ENCODE measurements at places on chromosomes 2 and 18. TPM values are rescaled to one million over a fixed set of nuclear protein-coding genes. Genes with fewer than 3 reads are reported as not detected.
A peak's percentile ranks its signal among the peaks of the same experiment; 100 is the strongest.

- DNase-seq = peak; percentile 94
Observed at GRCh38 chr2:70301344-70302194, at the start of gene FAM136A. Gene FAM136A, minus strand, starts transcription at chr2:70302067. Its CDS starts 56 bp downstream, at chr2:70302011.

DNA sequence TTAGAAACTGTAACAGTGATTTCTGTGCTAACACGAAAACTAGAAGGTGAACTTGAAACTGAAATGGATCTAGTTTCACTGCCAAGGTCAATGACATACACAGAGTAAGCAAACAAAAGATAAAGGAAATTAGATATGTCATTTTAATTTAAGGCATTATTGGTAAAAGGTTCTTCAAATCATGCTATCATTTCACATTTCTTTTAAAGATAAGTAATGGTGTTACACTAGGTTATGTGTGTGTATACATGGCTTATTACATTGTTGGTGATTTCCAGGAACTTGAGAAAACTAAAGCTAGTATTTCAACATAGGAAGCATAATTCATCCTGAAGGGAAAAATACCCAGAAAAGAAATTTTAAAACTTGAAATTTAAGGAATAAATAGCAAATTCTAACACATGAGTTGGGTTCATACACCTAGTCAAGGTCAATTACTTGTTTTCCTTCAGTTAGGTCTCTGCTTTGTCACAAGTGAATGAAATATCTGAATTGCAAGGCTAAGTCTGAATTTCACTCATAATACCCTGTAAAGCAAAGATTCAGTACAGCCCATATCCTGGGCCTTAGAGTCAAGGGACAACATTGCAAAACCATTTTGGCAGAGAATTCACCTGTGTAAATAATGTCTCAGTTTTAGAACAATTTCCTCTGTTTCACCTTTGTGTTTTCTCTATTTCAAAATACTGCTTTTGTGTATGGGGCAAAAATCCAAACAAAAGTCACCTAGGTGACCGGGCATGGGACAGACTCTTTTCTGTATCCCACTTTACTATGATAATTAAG is 141.6 kb downstream of the SRBD1 start:
- DNase-seq = peak; percentile 38

DNA sequence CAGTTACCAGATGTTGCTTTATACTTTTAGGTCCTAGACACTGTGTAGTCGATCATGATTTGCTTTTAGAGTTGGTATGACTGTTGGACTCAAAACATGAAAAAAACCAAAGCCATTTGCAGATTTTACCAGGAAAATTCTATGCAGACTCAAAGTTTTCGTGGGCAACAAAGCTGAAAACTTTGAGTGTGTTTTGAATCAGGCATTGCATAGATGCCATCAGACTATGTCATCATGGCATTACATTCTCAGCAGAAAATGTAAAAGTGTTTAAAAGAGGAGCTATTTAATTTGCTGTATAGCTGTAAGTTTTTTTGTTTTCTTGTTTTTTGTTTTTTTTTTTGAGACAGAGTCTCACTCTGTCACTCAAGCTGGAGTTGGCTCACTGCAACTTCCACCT is 43.5 kb upstream of the ELAC1 start:
- DNase-seq = no peak

DNA sequence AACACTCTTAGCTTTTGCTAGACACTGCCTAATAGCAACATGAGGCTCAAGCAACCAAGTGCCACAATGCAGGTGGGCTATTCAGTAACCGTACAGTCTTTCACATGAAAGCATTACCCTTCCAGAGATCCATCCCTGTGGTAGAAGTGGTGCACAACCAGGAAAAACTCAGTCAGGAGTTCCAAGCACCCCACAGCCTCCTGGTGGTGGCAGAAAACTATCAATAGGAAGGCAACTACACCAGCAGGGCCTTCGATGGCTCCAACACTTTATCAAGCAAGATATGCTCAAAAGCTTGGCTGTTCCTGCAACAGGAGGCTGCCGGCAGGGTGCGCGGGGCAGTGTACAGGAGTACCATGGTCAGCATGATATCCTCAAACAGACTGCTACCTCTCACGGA is 176.1 kb upstream of the DLGAP1 start:
- no peak for DNase-seq

IL1RL1 gene
- not detected for total RNA-seq

DNA sequence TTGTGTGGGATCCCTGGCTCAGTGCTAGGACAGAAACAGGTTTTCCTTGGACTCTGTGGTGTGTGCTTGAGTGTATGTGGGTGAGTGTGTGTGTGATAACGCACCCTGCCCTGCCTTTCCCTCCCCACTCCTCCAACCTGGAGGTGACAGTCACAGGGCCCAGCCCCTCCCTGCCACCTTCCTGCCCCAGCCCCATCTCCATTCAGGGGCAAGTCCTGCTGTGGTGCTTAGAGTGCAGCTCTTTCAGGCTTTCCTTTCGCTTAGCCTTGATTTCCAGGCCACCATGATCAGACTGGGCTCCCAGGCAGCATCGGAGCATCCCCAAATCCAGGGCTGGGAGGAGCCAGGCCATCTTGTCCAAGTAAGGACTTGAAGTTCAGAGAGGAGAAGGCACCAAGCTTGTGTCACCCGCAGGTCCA is 185.2 kb downstream of the ZFP36L2 start:
- no peak for DNase-seq

DNA sequence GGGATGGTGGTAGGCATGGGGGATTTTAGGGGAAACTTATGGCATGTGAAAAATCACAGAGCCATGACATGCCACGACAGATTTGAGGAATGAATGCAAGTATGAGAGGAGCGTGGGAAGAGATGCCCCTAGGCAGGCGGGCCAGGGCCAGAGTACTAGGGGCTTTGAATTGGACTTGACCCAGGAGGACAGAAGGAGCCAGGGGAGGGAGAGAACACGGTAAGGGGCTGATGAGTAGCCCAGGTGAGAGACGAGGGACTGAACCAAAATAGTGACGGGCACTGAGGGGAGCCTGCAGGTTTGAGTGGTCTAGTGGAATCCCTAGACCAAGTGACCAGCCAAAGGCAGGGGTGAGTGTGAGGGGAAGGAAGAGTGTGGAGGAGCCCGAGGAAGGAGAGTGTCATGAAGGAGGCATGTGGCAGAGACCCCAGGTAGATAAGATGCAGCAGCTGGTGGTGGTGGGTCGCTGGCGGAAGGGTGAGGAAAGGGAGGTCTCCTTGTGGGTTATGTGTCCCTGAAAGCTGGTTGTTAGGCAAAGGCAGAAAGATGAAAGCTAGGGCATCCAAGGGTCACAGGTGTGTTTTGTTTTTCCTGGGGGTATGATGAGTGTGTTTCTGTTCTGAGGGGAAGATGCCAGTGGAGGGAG is 48.7 kb downstream of the ZBTB7C start:
- no peak for DNase-seq

DNA sequence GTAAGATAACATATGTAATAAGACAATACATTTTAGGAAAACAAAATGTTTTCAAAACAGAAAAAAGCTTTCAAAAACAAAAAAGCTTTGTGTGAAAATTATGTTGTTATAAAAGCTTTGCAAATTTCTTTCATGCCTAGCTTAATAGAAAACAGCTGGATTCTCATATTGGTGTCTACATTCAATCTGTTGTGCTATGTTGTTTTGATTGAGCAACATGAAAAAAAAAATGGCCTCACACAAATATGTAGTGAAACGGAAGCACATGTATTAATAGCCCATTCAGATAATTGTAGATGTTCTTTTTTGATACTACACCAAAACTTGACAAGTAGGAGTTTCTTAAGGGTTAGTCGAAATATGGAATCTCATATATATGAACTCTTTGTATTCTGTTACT is 197.5 kb downstream of the ZEB2 start:
- no peak for DNase-seq

DNA sequence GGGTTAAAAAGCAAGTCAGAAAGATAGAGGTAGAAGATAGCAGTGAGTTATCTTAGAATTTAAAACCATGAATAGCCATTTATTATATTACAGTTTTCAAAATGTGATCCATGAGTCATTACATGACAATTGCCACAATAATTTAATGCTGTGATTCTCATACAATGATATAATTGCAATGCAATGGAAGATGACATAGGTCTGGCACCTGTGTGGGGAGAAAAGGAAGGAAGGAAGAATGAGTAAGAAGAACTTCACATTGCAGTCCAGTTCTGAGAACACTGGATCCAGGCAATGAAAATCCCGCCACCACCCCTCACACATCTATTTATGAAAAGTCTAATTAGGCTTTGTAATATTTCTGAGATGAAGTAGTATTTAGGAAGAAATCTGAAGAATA is 738.1 kb upstream of the LINC00305 start:
- no peak for DNase-seq

GRCh38 chr18:55272510-55273243 is 313.4 kb upstream of the CCDC68 start:
- no peak for DNase-seq

DNA sequence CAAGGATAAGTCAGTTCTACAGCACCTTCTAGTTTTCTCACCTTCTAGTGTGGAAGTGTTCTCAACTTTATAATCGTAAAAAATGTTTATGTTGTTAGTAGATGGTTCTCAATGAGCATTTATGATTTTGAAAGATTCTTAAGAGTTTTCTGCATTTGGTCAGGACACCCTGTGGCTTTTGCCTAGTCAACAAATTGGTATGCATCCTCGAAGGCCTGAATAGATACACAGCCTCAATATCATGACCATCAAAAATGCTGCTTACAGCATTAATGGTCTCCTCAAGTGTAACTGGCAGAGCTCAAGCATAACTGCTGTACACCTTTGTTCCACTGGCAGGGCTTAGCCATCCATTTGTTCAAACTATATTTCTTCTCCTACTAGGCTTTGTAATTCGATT is 96.7 kb downstream of the CRACDL start:
- DNase-seq = no peak

GRCh38 chr2:161842736-161843433 is 218.7 kb downstream of the SLC4A10 start:
- DNase-seq = no peak

TMEM37 gene
- total RNA-seq = 0.61 TPM

GRCh38 chr2:18106841-18107240 is 228.4 kb downstream of the KCNS3 start:
- DNase-seq = no peak

DNA sequence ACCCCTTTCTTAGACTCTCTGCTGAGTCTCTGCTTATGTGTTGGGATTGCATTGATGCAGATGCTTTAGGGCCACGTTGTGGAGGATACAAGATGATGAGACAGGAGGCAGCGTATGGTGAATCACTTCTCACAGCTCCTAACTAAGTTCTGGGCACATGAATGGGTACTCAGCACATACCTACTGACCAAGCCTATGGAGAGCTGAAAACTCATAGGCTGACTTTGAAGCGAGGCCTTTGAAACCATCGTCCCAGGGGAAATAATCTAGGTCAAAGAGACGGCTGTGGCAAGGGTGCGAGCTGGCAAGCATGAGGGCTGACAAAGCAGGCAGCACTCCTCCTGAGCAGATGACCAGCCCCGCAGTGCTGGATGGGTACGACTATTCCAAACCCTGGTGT is 180.2 kb upstream of the TNP1 start:
- no peak for DNase-seq

- DNase-seq = no peak
Observed at GRCh38 chr2:204753841-204754240, 208.6 kb downstream of the PARD3B start.

- no peak for DNase-seq
Observed at GRCh38 chr2:239663364-239663924, 262.6 kb upstream of the HDAC4 start.

ITPRIPL1 gene
- 1.7 TPM for total RNA-seq

GREB1L gene
- 3.8 TPM for total RNA-seq

- peak; percentile 90 for DNase-seq
Observed at GRCh38 chr18:48942554-48943261, 8.1 kb downstream of the SMAD7 start.

SP100 gene
- total RNA-seq = 173 TPM

DNA sequence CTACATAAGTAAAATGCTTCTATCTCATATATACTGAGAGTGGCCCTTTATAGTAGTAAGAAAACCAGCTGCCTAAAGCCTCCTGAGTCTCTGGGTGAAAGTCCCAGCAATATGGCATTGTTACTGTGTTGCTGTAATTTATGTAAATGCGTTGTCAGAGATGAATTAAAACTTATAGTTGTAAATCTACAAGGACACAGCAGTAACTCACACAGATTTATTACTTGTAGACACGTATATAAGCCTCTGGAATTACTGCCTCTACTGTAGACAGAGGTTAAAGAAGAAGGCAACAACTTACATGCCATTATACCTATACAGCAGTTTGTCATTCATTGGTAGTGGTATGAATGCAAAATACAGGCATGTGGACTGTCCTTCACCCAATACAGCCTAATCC is 169.1 kb upstream of the BOD1L2 start:
- no peak for DNase-seq

KCNJ13 gene
- not detected for total RNA-seq

DNA sequence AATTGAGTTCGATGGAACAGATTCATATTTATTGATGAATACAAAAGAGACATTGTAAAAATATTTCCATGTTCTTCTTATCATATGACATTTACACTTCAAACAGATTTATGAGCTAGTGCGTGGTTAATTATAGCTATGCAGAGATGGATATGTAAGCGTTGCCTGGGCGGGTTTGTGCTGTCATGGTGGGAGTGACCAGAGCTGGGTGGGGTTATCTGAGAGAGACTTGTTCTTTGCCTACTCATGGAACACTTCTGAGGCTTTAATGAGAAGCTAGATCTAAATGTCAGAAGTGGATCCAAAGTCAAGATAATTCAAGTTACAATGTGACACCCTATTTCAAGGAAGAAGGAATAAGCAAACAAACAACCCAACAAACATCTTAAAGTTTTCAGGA is 162.3 kb upstream of the ZEB2 start:
- no peak for DNase-seq

DNA sequence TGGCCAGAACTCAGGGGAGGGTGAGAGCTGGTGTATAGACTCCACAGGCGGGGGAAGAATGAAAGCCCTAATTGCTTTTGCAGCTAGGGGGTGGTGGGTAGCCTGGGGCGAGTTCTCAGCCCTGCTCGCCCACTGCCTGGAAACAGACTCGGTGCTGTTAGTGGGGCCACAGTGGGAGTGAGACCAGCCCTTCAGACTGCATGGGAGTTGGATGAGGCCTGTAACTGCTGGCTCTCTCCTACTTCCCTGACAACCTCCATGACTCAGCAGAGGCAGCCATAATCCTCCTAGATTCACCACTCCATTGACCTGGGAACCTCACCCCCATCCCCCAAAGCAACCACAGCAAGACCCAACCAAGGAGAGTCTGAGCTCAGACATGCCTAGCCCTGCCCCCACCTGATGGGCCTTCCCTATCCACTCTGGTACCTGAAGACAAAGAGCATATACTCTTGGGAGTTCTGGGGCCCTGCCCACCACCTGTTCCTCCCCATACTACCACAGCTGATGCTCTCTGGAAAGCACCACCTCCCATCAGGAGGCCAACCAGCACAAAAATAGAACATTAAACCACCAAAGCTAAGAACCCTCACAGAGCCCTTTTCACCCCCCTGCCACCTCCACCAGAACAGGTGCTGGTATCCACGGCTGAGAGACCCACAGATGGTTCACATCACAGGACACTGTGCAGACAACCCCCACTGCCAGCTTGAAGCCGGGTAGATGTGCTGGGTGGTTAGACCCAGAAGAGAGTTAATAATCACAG is 226.3 kb downstream of the EIPR1 start:
- no peak for DNase-seq

DNA sequence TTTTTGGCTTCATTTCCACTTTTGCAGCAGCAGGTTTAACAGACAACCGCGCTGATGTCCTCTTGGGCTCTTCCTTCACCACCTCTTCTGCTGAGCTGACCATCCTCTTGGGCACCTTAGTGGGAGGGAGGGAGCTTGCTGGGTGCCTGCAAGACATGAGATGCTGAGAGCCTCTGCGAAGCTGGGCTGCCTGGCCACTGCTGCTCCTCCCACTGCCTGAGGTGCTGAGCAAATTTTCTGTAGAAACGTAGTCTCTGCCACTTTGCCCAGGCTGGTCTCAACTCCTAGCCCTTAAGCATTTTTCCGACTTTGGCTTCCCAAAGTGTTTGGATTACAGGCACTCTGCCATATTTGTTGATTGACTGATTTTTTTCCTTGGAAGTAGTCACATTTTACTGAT is 422.2 kb upstream of the MC4R start:
- DNase-seq = no peak

Data from Calu3 (cell line).